ENCODE measurements at places on chromosomes 2 and 18. TPM values are rescaled to one million over a fixed set of nuclear protein-coding genes. Genes with fewer than 3 reads are reported as not detected.
A peak's percentile ranks its signal among the peaks of the same experiment; 100 is the strongest.

GRCh38 chr18:49238433-49239042 lies 221.9 kb downstream of the DYM start:
- no peak for DNase-seq

DNA sequence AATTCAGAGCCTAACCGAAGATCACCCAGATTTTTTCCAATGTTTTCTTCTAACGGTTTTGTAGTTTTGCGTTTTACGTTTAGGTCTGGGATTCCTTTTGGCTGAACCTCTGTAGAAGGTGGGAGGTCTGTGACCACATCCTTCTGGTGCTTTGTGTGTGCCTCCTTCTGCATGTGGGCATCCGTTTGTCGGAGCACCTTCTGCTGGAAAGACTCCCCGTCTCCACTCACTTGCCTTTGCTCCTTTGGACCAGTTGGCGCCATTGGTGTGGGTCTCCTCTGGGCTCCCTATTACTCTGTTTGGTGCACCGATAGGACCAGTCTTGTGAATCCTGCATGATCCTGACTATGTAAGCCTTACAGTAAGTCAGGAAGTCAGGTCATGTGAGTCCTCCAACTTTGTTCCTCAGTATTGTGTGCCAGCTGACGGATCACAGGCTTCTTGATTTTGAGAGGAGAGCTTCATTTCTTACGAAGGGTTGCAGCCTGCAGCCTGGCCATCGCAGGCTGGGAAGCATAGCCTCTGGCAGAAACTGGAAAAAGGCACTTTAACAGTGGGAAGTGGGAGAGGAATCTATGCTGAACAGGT lies 13.6 kb downstream of the AQP12A start:
- no peak for DNase-seq

DNA sequence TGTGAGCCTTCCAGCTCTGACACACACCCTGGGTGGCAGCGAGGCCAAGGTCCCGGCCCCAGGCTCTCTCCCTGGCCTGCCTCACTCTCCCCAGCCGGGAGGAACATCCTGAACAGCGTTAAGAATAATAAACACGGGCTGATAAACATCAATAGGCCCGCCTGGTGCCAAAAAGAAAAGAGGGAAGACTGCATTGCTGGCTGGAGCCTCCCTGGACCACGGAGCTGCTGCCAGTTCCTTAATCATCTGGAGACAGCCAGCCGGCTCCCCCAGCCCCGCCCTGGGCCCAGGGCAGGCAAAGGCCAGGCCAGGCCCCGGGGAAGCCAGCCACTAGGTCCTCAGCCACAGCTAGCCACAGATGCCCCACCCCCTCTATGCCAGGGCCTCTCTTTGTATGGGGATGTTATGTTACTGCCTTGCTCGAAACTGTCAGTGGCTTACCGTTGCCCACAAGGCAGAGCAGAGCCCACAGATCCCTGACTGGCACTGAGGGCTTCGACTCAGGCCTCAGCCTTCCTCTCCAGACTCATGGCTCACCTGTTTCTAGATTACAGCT lies 293.7 kb downstream of the DYSF start:
- DNase-seq, result peak; percentile 49

- DNase-seq, result no peak
These were observed 337.4 kb upstream of the ID2 start for GRCh38 chr2:8344144-8345097.

DNA sequence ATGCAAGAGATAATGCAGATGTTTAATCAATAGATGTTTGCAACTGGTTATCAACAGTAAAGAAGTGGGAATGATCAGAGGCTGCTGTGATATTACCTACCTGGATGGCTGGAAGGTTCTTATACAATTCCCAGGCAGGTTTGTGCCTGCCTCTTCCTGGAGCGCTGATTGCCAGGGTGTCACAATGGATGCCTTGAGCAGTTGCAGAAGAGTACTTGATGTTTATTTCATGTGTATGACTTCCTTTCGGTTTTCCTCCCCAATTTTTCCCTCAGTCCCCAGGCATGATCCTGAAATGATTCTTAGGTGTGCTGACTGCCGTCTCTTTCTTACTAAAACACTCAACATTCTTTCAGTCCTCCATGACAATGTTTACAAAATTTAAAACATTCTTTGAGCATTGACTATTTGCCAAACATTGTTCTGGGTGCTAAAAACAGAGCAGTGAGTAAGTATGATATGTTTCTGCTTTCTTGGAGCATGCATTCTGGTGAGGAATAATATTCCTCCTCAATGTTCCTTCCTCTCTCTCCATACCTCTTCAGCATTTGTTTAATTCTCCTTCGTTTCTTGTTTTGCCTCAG lies 416.6 kb upstream of the TRIB2 start:
- no peak for DNase-seq

GRCh38 chr2:46010223-46010924 lies 286.8 kb upstream of the EPAS1 start:
- DNase-seq, result no peak

DNA sequence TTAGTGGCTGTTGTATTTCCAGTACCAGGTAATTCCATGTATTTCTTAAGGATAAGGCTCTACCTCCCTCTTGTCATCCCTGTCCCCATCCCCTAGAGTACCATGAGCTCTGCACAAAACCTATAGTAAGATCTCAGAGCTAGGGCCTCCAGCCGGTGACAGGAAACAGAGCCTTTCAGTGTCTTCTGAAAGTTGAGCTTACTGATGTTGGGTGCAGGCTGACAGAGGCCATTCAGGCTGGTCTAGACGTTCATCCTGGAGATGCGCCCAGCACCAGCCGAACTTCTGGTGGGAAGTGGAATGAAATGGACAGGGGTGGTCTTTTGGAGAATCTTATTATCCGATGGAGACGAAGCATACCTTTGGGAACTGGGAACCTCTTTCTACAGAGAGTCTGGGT lies 16.7 kb upstream of the LYPD6B start:
- no peak for DNase-seq

GRCh38 chr2:63614448-63614968 lies 25.7 kb downstream of the MDH1 start:
- no peak for DNase-seq

- DNase-seq, result no peak
These were observed 269.4 kb upstream of the TANK start for GRCh38 chr2:160890667-160891352.

DNA sequence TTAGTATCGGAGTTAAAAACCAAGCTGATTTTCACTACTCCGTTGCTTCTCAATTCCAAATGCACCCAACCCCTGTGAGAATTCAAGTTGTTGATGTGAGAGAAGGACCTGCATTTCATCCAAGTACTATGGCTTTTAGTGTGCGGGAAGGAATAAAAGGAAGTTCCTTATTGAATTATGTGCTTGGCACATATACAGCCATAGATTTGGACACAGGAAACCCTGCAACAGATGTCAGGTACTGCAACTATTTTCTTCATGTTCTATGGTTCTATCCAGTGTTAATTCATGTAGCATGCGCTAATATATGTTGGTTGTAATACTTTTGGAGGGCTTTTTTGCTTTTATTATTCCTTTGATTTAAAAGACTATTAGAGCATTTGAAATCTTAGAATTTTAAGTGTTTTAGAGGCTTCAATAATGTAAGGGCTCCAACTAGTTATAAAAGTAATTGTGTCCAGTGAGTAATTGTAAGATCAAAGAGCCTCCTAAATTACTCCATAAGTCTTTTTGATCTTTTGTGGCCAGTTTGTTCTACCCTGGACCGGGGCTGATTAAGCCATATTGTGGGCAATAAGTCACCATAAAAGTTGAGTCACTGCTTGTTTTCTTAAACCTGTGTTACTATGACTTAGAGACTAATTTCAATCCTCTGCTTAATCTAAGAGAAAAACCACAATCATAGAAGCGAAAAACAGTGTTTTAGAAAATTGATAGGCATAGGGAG lies 22.9 kb downstream of the DSG4 start:
- peak; percentile 63 for DNase-seq

DNA sequence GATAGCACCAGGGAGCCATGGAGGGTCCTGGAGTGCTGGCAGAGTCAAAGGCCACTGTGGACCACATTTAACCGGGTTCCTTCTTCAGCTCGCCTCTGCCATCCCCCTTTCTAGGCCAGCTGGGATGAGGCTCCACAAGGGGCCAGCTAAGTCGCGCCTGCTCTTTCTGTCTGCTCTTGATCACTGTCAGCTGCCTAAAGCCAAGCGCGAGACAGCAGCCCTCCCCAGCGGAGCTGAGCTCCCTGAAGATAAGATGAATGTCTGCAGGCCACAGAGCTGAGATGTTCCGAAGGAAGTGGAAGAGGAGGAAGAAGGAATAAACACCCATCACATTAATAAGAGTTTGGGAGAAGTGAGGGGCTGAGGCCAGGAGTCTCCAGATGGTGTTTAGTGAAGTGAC lies 99.6 kb downstream of the CELF4 start:
- DNase-seq, result no peak

DNA sequence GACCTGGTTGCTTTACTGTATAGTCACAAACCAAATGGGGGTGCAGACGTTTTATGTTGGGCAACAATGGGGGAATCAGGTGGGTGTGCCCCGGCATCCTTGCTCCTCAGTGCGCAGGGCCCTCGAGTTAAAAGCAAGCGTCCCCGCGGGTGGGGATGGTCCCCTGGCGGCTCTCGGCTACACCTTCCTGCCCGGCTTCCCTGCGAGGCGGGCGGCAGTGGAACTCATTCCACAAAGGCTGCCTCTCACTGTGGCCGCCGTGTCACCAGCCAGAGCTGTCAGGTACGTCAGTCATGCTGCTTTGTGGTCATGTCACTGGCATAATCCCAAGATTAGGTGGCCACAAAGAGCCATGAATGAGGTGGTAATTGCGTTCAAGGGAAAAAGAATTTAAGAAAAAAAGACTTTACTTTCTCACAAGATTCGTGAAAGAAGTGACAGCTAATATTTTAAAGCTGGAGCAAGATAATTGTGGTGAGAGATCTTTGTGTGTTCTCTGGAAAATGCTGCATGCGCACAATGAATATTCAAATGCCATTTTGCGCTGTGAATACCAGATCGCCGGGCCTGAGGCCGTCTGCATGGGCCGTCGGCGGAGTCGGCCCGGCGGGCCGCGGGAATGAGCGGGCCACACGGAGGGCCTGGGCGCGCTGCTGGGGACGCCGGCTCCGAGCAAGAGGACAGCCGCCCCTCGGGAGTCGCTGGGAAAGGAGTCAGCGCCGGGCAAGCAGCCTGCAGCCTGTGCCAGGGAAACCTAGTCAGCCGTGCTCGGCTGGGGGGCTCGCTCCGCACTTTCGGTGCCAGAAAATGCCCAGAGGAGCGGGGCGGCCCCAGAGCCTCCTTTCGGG lies 82.3 kb upstream of the LDLRAD4 start:
- no peak for DNase-seq

- DNase-seq, result no peak
These were observed 373 bp downstream of the EIPR1 start for GRCh38 chr2:3377279-3377611.

DNA sequence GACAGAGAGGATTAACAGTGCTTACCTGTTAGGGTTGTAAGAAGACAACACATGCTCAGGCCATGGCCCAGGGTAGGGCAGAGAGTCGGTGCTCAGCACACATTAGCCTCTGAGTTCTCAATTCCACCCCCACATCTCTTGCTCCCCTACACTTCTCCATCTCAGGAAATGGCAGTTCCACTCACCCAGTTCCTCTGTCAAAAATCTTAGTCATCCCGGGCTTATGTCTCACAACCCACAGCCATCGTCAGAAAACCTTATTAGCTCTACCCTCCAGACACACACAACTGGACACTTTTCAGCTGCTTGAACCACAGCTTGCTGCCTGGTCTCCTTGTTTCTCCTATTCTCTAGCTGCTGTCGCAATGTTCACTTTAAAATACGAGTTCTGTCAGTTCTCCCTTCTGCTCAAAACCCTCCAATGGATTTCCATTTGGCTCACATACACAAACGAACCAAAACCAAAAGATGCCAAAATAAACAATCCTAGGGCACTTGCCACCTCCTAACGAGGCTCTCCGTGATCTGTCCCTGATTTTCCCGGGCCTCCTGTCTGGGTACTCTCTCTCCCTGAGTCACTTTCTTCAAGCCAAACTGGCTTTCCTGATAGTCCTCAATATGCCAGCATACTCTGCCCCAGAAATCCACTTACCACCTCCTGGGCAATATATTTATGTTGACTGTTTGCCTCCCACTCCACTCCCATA lies 89.7 kb downstream of the KCTD1 start:
- DNase-seq, result no peak

GRCh38 chr18:22272242-22272641 lies 102.9 kb downstream of the GATA6 start:
- DNase-seq, result no peak

DNA sequence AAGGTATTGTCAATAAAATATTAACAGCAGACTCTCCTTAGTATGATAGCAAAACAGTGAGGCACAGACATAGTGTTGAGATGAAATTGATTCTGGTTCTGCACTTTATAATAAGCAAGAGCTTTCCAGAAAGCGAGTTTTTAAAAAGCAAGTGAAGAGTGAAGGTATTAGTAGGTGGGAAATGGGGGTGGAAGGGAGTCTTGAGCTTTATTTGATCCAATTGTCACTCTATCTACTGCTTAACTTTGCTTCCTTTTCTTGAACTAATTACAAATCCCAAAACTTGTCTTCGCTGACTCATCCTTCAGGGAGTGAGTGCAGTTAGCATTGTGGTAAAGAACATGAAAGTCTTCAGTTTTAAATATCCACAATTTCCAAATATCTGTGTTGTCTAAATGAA lies 120.6 kb upstream of the BOD1L2 start:
- DNase-seq, result no peak

GRCh38 chr2:66981074-66981473 lies 416.1 kb upstream of the ETAA1 start:
- no peak for DNase-seq

DNA sequence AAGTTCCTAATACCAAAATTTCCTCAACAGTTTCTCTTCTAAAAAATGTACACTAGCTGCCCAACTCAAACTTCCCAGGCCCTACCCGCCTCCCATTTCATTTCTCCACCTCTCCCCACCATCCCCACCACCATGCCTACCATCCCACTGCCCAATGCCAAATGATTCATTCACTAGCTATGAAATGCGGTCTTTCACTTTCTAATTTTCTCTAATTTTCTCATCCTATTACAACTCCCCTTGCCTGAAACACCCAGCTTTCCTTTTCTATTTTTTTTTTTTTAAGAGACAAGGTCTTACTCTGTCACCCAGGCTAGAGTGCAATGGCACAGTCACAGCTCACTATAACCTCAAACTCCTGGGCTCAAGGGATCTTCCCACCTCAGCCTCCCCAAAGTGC lies 38.4 kb downstream of the KIDINS220 start:
- no peak for DNase-seq

The KRTCAP3 gene
- total RNA-seq, result 91.8 TPM

The LYG2 gene
- not detected for total RNA-seq

The IL36A gene
- not detected for total RNA-seq

The PDE11A gene
- 3.2 TPM for total RNA-seq

The ANAPC1 gene
- 32.9 TPM for total RNA-seq

The TEX44 gene
- total RNA-seq, result not detected

The MOGAT1 gene
- 0.24 TPM for total RNA-seq

The ALK gene
- total RNA-seq, result not detected

The SCYGR4 gene
- total RNA-seq, result not detected

The SATB2 gene
- 178 TPM for total RNA-seq

The TMEM198 gene
- 2.9 TPM for total RNA-seq

Data from colonic mucosa (tissue), 4 donors.